Left forelimb (tissue), 1 donor: ENCODE measurements at places on chromosomes 1 and 21.

DNA sequence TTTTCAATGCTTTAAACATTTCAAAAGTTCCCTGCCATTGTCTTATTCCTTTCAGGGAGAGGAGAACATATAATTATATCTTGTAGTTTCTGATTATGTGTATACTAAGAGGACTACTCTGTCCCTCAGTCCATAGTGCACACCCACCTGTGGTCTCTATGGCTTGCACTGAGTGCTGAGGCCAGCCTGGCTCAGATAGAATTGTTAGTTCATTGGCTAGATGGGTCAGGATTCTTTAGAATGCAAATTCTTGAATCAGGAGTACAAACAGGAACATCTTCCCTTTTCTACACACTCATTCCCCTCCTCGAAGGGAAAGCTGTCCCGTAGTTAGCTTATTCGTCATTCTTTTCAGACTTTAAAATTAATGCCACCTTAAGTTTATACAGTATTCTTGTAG is 8.2 kb downstream of the BACH1 start:
- no peak for DNase-seq

- DNase-seq, result no peak
These were observed 9.1 kb upstream of the COA7 start for GRCh38 chr1:52706941-52707926.

- DNase-seq, result no peak
These were observed 31.9 kb downstream of the UMODL1 start for GRCh38 chr21:42102991-42103390.

DNA sequence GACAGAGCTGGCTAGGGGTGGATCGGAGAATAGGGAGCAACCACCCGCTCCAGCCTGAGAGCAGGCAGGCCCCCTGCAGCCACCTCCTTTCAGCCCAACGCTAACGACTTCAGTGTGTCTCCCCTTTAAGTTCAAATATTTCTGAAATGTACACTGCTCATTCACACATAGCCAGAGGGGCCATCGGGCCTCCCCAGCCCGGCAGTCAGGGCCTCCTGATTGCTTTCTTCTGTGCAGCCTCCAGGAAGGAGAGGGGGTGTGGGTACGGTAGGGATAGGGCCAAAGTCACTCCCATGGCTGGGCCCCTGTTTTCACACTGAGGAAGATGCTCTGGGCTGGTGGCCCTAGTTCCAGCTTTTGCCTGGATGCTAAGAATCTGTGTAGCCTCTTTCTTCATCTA is 64.8 kb downstream of the EPHB2 start:
- DNase-seq, result no peak

DNA sequence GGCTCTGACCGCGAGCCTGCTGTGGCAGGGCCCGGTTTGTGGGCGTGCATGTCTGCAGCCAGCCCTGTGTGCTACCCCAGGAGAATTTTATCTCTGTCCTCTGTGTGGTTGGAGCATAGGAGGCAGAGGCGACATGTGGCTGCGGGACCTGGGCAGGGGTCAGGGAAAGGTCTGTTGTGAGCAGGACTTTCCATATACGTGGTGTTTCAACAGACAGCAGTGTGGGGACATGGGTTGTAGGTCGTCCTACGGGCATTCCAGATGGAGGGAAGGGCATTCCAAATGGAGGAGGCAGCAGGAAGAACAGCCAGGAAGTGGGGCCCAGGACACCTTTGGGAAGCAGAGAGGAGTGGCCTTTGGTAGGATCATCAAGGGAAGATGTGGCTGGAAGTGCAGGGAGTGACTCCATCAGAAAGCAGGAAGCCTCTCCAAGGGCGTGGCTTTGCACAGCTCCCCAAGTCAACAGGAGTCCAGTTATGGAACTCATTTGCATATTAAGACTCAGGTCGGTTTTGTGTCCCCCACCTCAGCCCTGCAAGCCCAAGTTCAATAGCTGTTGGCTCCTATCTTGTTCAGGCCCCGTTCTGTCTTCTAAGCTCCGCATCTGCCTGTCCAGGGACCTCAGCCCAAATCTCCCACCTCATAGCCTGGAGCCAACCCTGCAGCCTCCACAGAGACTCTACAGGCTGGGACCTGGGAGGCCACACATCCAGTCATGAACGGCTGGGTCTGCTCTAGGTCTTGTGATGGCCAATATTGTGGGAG is 309.1 kb downstream of the MATN1 start:
- no peak for DNase-seq
